Fibroblast of skin of left quadriceps (primary cell): ENCODE measurements at places on chromosomes 1 and 21.

- no peak for DNase-seq
These were observed 17.6 kb upstream of the PARP1 start for GRCh38 chr1:226425431-226426031.

DNA sequence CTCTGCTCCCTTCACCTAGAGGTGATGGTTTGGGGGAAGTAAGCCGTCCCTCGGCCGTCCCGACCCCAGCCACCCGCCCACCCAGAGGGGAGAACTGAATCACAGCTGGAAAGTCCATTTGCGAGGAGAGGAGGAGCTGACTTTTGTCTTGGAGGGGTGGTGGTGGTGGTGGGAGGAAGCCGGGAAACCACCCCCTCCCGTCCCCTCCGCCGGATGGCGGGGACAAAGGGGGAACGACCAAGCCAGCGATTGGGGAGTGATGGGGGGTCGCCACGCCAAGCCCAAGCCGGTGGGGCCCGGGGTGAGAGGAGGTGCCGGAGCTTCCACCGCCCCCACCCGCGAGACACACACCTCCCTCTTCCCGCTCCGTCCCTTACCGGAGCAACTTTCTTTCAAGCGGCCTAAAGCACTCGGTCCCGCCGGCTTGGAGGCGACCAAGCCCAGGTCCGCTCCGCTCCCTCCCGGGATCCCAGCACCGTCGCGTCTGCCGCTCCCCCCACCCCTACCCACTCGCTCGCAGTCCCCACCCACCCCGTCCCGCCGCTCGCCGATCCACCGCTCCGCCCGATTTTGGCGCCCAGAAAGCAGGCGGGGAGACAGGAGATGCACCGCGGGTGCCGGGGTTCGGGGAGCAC lies 540 bp downstream of the ARHGEF2 start:
- no peak for DNase-seq

DNA sequence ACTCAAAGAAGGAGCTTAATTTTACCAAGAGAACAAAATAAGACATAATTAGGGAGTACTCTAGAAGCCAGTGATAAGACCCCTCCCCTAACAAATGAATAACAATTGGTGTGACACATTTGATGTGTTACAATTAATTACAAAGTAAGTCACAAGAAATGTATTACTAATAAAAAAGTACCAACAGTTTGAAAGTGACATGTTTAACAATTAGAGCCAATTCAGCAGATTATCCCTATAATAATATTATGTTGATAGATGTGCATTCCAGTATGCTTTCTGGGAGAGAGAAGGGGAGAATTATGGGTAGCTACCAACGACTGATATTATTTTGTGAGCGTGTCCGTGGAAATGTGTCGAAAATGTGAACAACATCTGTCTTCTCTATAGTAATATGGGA lies 19.1 kb downstream of the CTSK start:
- DNase-seq, result no peak

DNA sequence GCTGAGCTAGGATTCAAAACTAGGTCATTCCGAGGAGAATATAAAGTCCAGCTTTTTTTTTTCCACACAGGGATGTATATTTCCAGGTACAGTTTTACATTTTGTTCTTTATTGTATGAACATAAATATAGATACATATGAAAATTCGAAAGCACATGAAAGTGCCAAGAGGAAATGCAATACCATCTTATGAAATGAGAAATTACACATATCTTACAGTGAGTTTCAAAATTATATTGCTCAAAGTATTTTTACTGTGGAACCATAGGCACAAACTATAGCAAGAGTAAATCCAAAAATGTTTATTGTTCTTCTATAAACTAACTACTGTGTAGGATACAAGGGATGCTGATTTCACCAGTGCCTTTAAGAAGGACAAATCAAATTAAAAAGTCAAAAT lies 39.0 kb downstream of the PTPRC start:
- no peak for DNase-seq

GRCh38 chr21:44709426-44710293 lies 1.7 kb downstream of the TSPEAR start:
- DNase-seq, result no peak

DNA sequence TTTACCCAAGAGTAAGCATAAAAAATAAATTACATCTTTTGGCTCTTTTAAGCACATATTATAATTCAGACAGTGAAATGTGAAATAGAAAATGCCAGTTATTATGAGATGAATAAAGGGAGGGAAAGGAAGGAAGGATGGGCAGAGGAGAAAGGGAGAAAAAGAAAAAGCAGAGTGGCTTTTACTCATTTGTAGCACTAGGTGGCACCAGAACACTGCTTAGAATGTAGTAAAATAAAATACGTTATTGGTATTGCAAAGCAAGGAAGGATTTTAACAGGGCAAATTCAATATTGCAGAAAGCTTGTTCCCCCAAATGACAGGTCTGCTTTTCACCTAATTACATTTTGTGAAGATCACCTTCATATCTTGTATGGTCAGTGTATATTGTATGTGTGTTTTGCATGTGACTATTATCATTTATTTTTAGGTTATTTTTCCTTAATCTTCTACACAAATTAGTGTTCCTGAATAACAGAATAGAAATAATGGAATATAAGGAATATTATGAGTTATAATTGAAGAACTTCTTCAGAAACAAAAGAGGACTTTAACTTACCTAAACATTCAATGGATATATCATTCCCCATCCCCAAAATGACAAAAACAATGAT lies 9.1 kb upstream of the PCNX2 start:
- DNase-seq, result no peak

- no peak for DNase-seq
These were observed 122.8 kb upstream of the IPO9 start for GRCh38 chr1:201706109-201706508.

- DNase-seq, result no peak
These were observed 16.7 kb downstream of the KDM4A start for GRCh38 chr1:43666608-43667007.
